Tracheal epithelial cell (primary cell): ENCODE measurements at places on chromosomes 13 and 19. TPM values are rescaled to one million over a fixed set of nuclear protein-coding genes. Genes with fewer than 3 reads are reported as not detected.

KLK15 gene
- not detected in 2 replicates for total RNA-seq

NDUFA11 gene
- 317 and 329 TPM in 2 replicates for total RNA-seq

RDH8 gene
- not detected in 2 replicates for total RNA-seq

CNFN gene
- 0.72 TPM in 1 of 2 replicates, not detected in the other for total RNA-seq

CPAMD8 gene
- 0.96 and 1.5 TPM in 2 replicates for total RNA-seq

LGALS7B gene
- 85.8 and 4,166 TPM in 2 replicates for total RNA-seq

ZNF541 gene
- not detected in 2 replicates for total RNA-seq

CEACAM7 gene
- 0.24 TPM in 1 of 2 replicates, not detected in the other for total RNA-seq

CATSPERD gene
- not detected in 2 replicates for total RNA-seq

ALKBH6 gene
- total RNA-seq: 16.0 and 19.0 TPM in 2 replicates

LCP1 gene
- 0.64 and 13.7 TPM in 2 replicates for total RNA-seq

ZNF729 gene
- total RNA-seq: not detected in 2 replicates

MED16 gene
- 15.1 and 18.6 TPM in 2 replicates for total RNA-seq

CYP4F8 gene
- not detected in 2 replicates for total RNA-seq

ALOX5AP gene
- total RNA-seq: 1.2 TPM in 1 of 2 replicates, not detected in the other

WDR87 gene
- under 0.01 TPM in 1 of 2 replicates, not detected in the other for total RNA-seq

RFPL4A gene
- total RNA-seq: not detected in 2 replicates

SELENOV gene
- total RNA-seq: not detected in 2 replicates
